Activated naive CD4-positive, alpha-beta T cell treated with anti-CD3 and anti-CD28 coated beads for 36 hours (primary cell): ENCODE measurements at places on chromosomes 16 and 17. TPM values are rescaled to one million over a fixed set of nuclear protein-coding genes. Genes with fewer than 3 reads are reported as not detected.

DNA sequence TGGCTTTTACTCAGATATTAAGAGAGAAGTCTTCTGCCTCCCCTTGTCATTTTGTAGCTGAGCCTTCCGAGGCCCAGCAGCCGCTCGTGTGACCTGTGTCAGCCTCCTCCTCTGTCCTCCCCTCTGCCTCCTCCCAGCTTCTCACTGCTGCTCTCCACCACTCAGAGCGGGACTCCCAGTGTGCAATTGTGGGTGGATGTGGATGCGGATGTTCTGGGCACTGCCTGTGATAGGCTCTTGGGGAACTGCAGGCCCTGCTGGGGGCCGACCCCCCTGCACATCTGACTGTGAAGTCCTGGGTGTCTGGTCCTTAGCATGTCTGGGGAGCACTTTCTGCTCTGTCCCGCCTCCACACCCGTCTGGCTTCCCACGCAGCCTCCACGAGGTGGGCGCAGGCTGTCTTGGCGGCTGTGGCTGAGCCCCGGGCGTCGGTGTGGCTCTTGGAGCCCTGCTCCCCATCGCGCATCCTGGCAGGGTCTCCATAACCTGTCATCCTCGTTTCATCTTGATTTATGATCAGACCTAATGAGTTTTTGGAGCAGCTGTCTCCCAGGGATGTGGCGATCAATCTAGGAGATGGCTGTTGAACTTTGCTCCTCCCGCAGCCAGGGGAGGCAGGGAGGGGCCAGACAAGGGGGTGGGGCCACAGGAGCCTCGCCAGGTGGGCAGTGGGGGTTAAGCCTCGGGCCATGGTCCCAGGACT is 28.1 kb downstream of the GRIN2C start:
- H3K36me3 ChIP-seq, result peaks cover 7% of the 10 kb centered on the region
- H3K4me3 ChIP-seq, result no peak overlapping the region
- DNase-seq, result no peak
- H3K27me3 ChIP-seq, result no peaks in the 10 kb centered on the region
- no peaks in the 10 kb centered on the region for H3K4me1 ChIP-seq
- H3K27ac ChIP-seq, result no peak overlapping the region

GRCh38 chr17:74424657-74425056 is 7.2 kb upstream of the GPRC5C start:
- no peak overlapping the region for H3K4me3 ChIP-seq
- no peak for DNase-seq
- H3K4me1 ChIP-seq, result no peaks in the 10 kb centered on the region
- no peak overlapping the region for H3K27ac ChIP-seq
- peaks cover 9% of the 10 kb centered on the region for H3K27me3 ChIP-seq

GRCh38 chr16:86251682-86252081 is 258.6 kb upstream of the FOXF1 start:
- no peak overlapping the region for H3K27ac ChIP-seq
- no peaks in the 10 kb centered on the region for H3K4me1 ChIP-seq
- peaks cover 7% of the 10 kb centered on the region for H3K27me3 ChIP-seq
- H3K36me3 ChIP-seq, result no peaks in the 10 kb centered on the region
- H3K4me3 ChIP-seq, result no peak overlapping the region
- DNase-seq, result no peak

DNA sequence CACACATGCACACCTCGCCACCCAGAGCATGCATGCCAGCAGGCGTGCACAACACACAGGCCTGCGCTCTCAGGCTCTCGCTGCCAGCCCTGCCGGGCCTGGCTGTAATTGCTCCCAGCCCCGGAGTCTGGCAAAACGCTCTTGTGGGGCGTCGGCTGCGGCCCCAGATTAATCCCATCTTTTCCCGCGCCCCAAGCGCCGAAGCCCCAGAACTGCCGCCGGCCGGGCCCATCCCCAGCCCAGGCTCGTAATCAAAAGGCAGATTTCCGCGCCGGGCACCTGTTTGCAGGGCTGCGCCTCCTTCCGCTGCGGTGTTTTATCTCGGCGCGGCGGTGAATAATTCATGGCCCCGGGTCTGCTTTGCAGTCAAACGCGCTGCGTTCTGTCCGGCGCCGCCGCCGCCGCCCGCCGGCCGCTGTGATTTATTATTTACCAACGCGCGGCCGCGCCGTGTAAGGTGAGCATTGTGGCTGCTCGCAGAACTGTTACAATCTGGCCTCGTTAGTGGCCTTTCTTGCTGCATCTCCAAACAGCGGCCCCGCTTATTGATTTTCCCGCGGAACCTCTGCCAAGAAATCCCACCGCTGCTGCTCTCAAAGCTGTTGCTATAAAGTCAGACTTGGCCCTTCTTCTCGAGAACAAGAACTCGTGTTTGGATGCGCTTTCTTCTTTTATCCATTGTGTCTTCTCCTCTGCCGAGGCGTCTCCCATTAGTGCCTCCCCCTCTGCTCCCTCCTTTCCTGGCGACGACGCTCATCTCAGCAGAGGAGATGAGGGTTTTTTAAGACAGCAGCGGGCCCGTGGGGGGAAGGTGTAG is 126.1 kb downstream of the IRX5 start:
- peak; percentile 17 for DNase-seq
- H3K4me3 ChIP-seq, result no peak overlapping the region
- H3K27ac ChIP-seq, result no peak overlapping the region
- no peaks in the 10 kb centered on the region for H3K36me3 ChIP-seq
- peaks cover 5% of the 10 kb centered on the region for H3K4me1 ChIP-seq
- H3K27me3 ChIP-seq, result peaks cover 48% of the 10 kb centered on the region

- no peak for DNase-seq
- peaks cover 17% of the 10 kb centered on the region for H3K36me3 ChIP-seq
- H3K27ac ChIP-seq, result no peak overlapping the region
- no peak overlapping the region for H3K4me3 ChIP-seq
- H3K27me3 ChIP-seq, result no peaks in the 10 kb centered on the region
Observed at GRCh38 chr17:82729479-82730260, 5.7 kb upstream of the FN3K start.

DNA sequence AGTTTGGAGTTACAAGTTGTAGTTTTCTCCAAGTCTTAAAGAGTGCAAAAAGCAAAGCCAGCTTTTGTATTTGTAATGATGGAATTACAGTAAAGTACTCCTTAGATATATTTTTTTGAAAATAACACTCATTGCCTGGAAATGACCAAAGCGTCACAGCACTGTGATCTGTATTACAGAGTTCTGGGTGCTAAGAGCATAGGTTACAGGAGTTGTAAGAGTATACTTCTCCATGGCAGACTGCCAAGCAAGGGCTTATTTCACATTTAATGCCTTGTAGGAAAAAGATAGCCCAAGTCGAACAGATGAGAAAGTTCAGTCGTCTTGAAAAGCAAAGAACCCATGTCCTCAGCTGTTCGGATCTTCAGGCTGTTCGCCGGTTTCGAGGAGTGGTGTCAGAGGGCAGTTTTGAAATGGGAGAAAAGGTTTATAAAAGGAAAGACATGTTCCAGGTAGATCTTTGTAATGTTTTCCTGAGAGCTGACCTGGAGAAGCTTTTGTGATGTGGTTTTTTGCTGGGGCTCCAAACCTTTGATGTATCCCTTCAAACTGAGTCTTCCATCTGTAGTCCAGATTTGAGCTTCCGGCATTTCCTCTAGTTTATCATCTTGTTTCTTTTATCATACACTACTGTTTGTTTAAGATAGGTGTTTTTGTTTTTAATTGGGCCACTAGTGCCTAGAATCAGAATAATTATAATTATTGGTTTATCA is 41.3 kb downstream of the ERCC4 start:
- H3K27me3 ChIP-seq, result peaks cover 10% of the 10 kb centered on the region
- no peak overlapping the region for H3K27ac ChIP-seq
- no peaks in the 10 kb centered on the region for H3K36me3 ChIP-seq
- no peak for DNase-seq
- H3K4me3 ChIP-seq, result no peak overlapping the region
- peaks cover 10% of the 10 kb centered on the region for H3K4me1 ChIP-seq

DNA sequence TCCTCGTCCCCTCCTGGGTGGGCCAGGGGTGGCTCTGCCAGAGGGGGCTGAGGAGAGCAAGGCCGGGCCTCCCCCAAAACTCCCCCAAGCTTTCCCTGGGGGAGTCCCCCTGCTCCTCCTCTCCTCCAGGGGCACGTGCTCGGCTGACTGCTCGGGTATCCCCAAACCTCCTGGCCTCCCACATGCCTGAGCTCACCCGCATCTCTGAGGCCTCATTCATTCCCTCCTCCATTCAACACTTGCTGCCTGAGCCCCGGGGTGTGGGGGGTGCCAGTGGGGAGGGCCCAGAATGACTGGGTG is 83.1 kb downstream of the RTN4RL1 start:
- H3K36me3 ChIP-seq, result no peaks in the 10 kb centered on the region
- H3K4me3 ChIP-seq, result no peak overlapping the region
- no peak overlapping the region for H3K27ac ChIP-seq

Gene SYNGR3
- 5.7 TPM for total RNA-seq

Gene EFCAB3
- not detected for total RNA-seq

Gene RASL10B
- 1.1 TPM for total RNA-seq

Gene HSPB9
- total RNA-seq, result not detected

Gene IRF8
- total RNA-seq, result 323 TPM

Gene GRIN2A
- not detected for total RNA-seq
